ENCODE measurements at places on chromosomes 6 and 20. TPM values are rescaled to one million over a fixed set of nuclear protein-coding genes. Genes with fewer than 3 reads are reported as not detected.
A peak's percentile ranks its signal among the peaks of the same experiment; 100 is the strongest.

Gene OR2J3
- not detected for total RNA-seq

Gene TOX2
- not detected for total RNA-seq

GRCh38 chr6:113923526-113923925, 47.4 kb downstream of the HDAC2 start:
- no peak for DNase-seq

DNA sequence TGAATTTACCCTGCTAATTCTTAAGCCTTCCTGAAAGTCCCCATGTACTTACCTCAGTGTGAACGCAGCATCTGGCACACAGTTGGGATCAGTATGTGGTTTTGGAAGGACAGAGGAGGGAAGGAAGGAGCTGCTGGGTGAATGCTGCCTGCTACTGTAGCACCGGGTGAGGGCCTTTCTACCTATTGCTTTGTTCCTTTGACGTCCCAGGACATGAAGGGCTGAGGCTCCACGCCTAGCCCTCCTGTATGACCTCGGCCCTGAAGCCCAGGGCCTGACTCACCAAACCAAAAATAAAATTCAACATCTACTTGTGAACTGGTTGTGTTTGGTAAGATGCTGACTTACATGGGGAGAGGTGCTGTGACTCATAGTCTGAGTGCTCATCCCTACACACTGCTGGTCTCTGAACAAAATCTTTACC, 51.1 kb downstream of the ARID1B start:
- peak; percentile 46 for DNase-seq

DNA sequence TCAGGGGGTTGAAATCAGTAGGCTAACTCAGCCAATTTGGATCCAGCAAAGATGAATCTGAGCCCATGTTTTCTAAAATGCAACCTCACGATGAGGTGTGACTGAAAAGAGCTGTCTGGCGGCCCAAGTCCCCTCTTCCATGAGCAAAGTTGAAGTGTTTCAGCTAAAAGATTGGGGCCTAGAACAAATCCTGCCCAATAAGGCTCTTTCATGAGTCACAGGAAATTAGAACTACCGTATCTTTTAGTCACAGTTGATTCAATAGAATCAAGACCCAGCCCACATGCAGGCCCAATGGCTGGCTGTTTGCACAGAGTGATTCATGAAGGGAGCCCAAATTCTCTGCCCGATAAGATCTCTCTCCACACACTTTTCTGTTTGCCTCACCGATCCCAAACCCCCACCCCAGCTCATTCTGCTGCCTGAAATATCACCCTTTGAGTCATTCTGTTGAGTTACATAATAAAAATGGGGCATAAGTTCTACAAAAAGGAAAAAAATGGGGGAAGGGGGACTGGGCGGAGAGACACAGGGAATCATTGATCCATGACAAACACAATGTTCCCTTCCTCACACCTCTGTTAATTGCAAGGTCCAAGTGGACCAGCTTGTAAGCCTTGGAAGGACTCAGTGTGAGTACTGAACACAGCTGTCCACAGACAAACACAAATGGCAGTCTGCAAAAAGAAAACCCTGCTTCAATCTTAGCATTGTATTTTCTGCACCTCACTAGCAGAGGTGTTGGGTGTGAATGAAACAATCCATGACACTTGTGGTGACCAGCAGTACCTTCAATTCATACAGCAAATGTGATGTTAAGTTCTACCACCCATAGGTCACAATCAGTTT, 13.8 kb downstream of the FOXQ1 start:
- no peak for DNase-seq

DNA sequence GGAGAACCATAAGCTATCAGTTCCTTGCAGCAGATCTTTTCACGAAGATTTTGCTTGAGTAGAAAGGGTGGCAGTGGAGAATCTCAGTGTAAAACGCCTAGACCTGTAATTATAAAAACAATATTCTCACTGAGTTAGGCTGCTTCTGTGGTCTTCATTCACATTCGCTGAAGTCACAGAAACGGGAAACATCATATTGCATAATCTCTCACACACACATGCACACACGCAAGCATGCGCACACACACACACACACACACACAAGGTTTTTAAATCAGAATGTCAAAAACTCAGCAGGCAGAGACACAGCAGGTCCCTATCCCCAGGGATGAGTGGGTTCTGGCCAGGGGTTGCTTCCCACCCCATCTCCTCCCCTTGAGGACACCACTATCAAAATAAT, 175.5 kb downstream of the ATXN1 start:
- DNase-seq = no peak

DNA sequence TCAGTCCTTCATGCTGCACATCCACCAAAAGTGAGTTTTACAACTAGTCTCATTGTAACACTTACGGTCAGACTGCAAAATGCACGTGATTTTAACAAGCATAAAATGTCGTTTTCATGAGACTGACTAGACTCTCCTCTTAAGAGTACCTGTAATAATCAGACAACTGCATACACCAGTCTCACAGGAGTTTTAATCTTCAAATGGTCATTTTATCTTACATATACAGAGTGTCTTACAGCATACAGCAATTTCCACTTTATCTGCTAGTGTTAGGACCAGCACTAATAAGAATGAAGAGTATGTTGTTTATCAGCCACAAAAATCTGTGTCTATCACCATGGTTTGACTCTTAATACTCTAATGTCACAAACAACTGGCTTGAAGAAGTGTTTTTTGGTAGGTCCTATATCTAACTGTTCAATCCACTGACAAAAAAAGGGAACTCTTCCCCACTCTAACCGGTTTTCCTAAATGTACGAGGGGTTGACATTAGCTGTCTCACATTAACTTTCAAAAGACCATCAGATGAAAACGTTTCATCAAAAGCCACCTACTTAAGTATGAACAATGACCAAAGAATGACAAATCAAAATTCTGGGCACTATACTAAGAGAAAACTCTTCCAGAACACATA, 1.5 kb upstream of the ASF1A start:
- DNase-seq = peak; percentile 45

GRCh38 chr6:115891111-115891669, 169.5 kb downstream of the FRK start:
- DNase-seq = no peak

All from K562 (cell line).